ENCODE measurements at places on chromosomes 5 and 9.
A peak's percentile ranks its signal among the peaks of the same experiment; 100 is the strongest.

GRCh38 chr9:115121181-115121580 lies 3.2 kb upstream of the TNC start:
- no peak for DNase-seq

- no peak for DNase-seq
Measured at GRCh38 chr5:77853353-77853907, 77.3 kb upstream of the TBCA start.

- DNase-seq: no peak
Measured at GRCh38 chr5:124986667-124987066, 240.2 kb upstream of the ZNF608 start.

DNA sequence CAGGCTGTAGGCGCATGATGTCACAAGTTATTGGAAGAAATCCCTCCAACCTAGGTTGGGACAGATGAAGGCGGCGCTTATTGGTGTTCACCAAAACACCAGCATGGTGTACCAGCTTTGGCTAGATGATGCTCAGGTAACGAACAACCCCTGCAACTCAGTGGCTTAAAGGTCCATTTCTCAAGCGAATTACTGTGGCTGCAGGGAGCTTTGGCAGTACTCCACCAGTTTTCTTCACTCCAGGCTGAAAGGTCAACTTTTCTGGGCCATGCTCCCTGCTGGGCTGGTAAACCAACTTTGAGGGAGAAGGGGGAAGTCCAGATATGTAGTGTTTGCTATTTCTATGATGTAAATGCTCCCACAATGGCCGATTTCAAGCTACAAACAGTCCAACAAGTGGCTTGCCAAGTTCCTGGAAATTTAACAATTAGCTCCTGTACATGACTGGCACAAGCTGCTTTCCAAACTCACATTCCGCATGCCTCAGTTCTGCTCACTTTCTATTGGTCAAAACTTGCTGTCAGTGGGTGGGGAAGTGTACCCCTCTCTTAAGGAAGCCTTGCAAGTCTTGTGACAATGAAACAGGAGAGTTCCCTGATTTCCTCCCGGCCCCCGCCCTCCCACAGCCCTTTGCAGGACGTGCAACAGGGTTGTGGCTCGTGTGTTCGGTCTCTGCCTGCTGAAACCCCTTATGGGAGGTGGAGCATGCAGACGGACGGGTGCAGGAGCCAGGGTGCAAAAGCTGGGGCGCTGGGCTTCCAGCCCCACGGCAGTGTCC lies 588 bp upstream of the ZBED3 start:
- no peak for DNase-seq

DNA sequence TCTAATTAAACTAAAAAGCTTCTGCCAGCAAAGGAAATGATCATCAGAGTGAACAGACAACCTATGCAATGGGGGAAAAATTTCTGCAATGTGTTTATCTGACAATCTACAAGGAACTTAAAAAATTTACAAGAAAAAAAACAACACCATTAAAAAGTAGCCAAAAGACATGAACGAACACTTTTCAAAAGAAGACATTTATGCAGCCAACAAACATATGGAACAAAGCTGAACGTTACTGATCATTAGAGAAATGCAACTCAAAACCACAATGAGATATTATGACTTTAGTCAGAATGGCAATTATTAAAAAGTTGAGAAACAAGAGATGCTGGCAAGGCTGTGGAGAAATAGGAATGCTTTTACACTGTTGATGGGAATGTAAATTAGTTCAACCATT lies 530.4 kb upstream of the DAB2 start:
- DNase-seq: no peak

DNA sequence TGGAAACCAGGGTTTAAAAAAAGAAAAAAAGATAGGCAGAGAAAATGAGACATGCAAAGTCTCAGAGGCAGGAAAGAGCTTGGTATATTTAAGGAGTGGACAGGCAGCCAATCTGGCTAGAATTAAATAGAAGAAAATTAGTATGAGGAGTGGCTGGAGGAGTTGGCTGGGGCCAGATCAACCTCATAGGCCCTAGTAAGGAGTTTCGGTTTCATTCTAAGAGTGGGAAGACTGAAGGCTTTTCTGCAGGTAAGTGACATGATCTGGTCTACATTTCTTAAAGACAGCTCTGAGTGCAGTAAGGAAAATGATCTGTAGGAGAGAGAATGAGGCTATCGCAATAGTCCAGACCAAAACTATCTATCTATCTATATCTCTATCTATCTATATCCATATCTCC lies 27.5 kb downstream of the ADRB2 start:
- no peak for DNase-seq

- no peak for DNase-seq
Measured at GRCh38 chr9:81035171-81035570, 654.2 kb downstream of the TLE1 start.

DNA sequence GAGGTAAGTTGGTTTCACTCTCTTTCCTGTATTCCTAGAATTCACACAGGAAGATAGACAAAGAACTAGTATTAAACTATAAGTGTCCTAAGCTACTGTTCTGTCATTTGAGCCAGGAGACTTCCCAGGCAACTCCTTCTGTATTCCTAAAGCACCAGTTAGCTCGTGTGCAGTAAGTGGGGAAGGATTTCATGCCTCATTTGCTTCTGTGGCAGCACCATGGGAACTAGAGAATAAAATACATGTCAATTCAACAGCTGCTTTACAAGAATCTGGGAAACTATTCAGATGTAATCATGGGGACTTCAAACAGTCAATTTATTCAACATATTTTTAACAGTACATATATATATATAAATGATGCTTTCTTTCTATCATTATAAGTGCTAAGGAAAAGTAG lies 762.3 kb downstream of the PRELID2 start:
- no peak for DNase-seq

GRCh38 chr9:136372561-136373299 lies 739 bp downstream of the CARD9 start:
- peak; percentile 8 for DNase-seq

DNA sequence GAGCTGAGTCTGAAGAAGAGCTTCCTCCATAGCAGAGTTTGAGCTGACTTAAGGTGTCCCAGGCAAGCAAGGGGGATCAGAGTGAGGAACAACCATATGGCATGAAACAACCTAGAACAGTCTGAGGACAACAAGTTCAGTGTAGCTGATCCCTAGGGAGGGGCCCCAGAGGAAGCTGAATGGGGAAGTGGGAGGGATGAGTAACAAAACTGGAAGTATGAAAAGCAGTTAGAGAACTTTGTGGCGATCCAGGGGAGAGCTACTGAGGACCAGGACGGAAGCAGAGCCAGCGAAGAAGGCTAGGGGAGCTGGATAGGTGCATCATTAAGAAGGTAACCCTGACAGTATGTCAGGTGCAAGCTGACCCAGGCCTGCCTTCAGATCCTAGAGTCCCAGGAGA lies 580.8 kb downstream of the BNC2 start:
- DNase-seq: no peak

DNA sequence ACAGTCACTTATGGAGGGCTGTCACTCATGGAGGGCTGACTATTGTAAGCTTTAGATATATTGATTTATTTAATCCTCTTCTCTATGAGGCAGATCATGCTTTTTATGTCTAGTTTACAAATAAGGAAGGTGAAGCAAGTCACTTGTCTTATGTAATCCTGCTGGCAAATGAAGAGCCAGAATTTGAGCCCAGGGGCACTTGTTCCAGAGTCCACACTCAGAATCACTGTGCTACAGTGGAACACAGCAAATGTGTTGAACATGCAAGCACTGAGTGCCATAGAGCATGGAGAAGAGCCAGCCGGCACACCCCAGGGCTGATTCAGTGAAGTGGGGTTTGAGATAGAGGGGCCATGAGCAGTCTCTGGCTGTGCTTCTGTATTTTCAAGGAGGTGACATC lies 326.6 kb downstream of the MARCHF11 start:
- DNase-seq: no peak

DNA sequence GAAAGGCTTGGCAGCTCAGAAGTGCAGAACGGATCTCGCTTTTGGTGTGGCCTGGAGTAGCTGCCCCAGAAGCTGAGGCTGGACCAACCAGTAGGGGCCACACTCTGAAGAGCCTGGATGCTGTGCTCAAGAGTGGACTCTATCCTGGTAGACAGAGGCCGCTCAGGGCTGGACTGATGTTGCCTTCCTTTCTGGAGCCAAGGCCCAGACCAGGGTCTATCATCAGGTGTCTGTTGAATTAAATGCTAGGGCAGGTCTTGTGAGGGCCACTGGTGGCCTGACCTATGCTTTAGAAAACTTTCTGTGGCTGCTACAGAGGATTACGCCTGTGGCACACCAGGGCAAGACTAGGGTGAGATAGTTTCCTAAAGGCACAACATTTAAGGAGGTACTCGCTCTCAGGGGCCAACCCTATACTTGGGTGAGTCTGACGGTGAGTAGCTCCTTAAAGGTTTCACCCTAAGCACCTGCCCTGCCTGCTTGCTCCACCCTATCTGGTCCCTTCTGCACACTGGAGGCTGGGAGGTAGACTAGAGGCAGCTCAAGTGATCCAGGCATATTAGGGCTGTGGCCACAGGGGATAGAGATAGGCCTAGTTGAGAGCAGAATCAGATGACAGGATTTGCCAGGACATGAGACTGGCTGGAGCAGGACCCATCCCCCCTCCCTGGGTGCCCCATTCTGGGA lies 9.8 kb upstream of the IRF1 start:
- no peak for DNase-seq

- DNase-seq: no peak
Measured at GRCh38 chr9:114270120-114270975, 52.5 kb upstream of the ORM1 start.

GRCh38 chr5:154618696-154619095 lies 136.5 kb upstream of the LARP1 start:
- no peak for DNase-seq
